Activated naive CD4-positive, alpha-beta T cell treated with anti-CD3 and anti-CD28 coated beads for 36 hours (primary cell): ENCODE measurements at places on chromosomes 3 and 15.

DNA sequence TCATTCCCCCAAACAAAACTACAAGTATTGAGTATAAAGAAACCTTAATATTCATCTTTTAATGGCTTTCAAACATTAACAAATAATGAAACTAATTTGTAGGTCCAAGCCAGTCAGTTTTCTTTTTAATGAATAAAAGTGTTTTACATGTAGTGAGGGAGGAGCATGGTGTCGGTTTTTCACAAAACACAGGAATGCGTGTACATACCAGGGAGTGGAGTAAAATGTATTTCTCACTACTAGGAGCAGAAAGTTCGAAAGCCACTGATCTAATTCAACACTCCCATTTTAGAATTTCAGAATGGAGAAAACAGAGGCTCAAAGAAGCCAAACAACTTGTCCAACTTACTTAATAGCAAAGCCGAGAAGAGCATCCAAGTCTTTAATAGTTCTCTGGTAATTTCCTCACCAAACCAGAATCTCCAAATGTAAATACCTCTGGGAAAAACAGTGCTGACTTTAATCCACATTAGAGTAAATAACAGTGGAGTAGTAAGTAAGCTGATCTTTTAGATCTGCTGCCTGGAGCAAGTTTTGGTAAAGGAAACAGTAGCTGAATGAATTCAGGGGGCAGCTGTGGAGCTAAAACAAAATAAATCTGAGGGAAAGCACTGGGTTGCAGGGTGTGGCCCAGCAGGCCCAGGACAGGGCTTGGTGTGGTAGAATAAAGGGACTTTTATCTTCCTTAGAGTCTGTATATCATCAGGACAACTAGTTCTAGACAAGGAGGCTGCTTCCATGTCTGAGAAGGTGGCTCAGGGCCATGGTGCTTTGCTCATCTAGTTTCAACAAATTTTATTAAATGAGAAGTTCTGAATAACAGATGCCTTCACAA lies 7.9 kb downstream of the ANP32A start:
- DNase-seq = no peak

- no peak for DNase-seq
These were observed 43.5 kb downstream of the LPP start for GRCh38 chr3:188197388-188197847.

GRCh38 chr3:67619991-67620390 lies 34.4 kb downstream of the SUCLG2 start:
- DNase-seq = no peak

GRCh38 chr3:70519913-70520659 lies 207.6 kb upstream of the MDFIC2 start:
- no peak for DNase-seq

DNA sequence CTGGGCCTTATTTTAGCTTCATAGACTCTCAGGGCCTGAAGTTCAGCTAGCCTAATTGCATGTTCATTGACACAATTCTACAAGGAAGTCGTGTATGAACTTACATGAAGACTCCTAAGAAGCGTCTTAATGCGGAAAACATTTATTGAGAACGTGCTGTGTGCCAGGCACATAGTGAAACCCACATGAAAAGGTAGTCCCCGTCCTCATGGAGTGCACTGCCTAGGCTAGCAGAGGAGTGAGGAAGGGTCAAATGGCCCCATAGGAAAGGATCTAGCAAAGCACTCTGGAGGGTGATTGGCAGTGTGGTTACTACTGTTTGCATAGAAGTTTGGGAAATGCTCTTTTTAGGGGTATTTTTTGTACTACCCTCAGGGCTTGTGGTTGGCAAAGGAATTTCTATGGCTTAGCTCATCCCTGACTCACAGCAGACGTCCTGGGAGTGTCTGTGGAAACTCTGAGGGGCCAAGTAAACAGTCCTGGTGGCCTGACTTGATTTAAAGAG lies 854 bp upstream of the NPTN start:
- no peak for DNase-seq

DNA sequence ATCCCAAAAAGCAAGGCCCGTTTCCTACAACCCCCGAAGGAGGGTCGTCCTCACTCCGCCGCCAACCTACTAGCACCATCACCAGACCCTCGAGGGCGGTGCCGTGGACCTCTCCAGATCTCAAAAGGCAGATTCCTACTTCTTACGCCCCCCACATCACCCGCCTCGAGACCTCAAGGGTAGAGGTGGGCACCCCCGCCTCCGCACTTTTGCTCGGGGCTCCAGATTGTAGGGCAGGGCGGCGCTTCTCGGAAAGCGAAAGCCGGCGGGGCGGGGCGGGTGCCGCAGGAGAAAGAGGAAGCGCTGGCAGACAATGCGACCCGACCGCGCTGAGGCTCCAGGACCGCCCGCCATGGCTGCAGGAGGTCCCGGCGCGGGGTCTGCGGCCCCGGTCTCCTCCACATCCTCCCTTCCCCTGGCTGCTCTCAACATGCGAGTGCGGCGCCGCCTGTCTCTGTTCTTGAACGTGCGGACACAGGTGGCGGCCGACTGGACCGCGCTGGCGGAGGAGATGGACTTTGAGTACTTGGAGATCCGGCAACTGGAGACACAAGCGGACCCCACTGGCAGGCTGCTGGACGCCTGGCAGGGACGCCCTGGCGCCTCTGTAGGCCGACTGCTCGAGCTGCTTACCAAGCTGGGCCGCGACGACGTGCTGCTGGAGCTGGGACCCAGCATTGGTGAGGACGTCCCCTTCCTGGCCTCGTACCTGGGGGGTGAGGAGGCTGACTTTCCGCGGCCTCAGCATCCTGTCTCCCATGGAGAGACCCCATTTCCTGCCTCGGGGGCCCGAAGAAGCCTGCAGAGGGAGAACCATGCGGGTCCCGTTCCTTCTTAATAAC lies at the start of gene MYD88:
MYD88 (plus strand) TSS at position 313 of the 842 bp plus-strand sequence; CDS start at position 353, 40 bp downstream.
- DNase-seq = peak; percentile 86

DNA sequence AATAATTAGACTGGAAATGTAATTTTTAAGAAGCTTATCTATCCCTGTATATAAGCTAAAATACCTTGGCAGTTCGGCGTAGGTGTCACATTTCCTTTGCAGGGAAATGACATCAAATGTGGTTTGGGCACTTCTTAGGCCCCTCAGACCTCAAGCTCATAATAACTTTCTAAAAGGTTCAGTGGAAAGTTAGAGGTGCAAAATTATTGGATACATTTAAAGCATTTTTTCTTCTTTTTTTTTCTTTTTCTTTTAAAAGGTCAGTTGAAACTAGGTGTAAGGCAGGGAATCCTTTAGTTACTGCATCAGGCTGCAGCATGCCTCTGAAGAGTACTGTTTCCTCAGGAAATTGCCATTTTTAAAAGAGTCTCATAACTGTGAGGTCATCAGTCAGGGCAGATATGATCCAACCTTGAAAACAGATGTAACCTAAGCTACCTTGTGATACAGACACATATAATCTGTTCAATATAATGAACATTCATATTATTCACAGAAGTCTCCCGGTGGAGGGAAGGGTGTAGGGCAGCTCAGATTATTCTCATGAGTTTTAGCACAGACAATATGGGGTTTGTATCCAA lies 4.8 kb downstream of the SACM1L start:
- peak; percentile 69 for DNase-seq

DNA sequence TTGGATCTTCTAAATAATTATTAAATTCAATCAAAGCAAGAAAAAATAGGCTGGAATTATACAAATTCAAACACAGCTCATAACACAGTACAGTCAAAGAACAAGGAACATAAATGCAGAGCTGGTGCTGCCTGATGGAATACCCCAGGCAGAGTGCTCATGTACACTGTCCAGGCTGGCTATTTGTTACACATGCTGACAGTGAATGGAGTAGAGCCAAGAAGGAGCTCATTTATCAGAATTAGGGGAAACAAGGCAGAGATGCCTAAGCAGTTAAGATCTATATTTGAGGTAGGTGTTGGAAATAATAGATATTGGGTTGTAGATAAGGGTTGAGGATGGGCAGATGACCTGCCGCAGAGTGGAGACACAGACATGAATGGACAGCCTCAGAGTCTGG lies 788.2 kb upstream of the ARPP21 start:
- no peak for DNase-seq
